ENCODE measurements at places on chromosomes 3 and 15. TPM values are rescaled to one million over a fixed set of nuclear protein-coding genes. Genes with fewer than 3 reads are reported as not detected.

DNA sequence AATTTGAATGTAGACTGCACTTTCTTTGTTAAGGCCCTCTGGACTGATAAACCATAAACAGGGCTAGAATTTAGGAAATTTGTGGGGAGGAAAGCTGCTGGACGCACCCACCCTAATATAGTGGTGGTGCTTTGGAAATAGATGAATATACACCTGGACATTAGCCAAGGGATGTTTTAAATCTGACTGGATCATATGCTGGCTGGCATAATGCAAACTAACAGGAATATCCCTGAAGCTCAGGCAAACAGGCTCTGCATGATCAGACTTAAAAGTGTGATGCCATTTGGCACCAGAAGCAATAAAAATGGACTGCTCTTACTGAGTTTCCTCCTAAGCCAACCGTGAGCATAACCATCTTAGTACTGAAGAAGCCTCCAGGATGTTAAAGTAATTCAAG lies 465.8 kb upstream of the ROBO1 start:
- DNase-seq: no peak

DNA sequence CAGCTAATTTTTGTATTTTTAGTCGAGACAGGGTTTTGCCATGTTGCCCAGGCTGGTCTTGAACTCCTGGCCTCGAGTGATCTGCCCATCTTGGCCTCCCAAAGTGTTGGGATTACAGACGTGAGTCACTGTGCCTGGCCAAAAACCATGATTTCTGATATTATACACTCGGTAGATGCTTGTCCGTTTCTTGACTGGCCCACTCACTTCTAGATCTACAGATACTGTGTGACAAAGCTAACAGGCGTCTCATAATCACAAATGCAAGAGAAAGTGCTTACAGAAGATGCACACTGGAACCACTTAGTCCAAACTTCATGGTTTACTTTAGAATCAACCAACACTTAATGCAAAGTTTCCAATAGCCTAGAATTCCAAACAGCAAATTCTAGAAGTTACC lies 8.4 kb downstream of the PROK2 start:
- no peak for DNase-seq

DNA sequence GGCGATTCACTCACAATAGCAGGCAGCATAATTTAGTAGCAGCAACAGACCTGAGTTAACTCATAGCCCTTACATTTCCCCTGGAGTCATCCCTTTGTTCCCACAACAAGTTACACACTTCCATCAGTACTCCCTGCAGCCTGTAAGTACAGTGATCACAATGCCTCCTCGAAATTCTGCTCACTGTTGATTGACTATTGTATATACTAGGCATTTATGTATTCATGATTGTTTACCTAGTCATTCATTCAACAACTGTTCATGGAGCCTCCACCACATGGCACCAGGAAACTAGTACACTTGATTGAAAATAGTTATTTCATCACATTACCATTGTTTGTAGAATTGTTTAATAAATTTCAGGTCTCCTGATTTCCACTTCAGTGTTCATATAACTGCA lies 71.4 kb upstream of the P3H2 start:
- no peak for DNase-seq

CLASP2 gene
- 100 TPM for total RNA-seq

CCDC39 gene
- total RNA-seq: not detected
